Fibroblast of skin of right biceps (primary cell): ENCODE measurements at places on chromosomes 12 and 14.
A peak's percentile ranks its signal among the peaks of the same experiment; 100 is the strongest.

DNA sequence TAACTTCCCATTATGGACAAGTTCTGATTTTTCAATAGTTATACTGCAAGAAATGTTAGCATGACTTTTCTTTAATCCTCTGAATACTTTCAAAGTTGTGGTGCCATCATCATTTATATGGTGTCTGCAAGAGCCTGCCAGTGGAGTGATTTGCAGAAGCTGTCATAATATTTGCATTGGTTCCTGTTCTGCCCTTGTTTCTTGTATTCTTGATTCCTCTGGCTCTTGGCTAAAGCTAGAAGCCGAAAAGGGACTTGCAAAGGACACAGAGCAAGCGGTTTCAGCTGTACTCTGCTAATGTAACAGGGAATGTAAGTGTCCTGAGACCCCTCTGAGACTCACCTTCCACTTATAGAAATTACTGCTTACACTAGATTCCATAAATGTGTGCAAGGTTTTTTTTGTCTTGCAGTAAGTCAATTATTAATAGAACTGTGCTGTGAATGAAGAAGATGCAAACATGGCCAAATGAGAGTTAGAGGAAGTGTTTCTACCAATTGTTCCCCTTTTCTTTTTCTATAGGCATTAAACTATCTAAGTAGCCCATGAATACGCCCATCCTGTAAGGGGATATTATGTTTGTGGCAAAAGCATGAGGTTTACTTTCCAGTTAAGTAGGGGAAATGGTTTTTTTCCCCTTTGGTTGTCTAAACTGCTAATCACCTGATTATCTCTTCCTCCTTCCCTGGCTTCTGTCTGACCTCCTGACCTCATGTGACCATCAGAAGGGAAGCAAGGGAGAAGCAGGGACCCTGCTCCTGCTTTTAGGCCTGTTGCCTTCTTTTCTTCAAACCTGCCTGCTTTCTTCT is 5.3 kb downstream of the DYRK4 start:
- DNase-seq: no peak

GRCh38 chr12:57603815-57604453 is 690 bp upstream of the DTX3 start:
- DNase-seq: peak; percentile 38

DNA sequence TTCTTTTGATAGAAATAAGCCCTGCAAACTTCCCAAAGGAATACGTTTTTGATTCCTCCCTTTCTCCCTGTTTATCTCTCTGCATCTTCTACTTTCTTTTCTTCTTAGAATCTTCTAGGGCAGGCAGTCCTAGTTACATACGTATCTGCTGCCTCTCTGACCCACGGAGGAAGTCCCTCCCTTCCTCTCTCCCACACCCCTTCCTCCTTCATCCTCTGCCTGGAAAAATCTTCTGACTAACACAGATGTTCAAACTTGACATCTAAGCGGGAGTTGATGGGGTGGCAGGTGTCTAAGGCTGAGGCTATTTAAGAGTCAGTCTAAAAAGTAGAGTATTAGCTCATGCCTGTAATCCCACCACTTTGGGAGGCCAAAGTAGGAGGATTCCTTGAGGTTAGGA is 88.6 kb downstream of the MAP1LC3B2 start:
- no peak for DNase-seq

GRCh38 chr12:9132008-9132535 is 16.4 kb upstream of the A2M start:
- no peak for DNase-seq

- DNase-seq: peak; percentile 83
Measured at GRCh38 chr12:115375186-115375991, 691.4 kb upstream of the TBX3 start.

GRCh38 chr14:33449703-33450395 is 501.0 kb downstream of the EGLN3 start:
- DNase-seq: no peak
